Cardiac muscle cell (in vitro differentiated cells and primary cell): ENCODE measurements at places on chromosomes 13 and 19. TPM values are rescaled to one million over a fixed set of nuclear protein-coding genes. Genes with fewer than 3 reads are reported as not detected.

GRCh38 chr13:34409496-34410182 is 532.4 kb upstream of the NBEA start:
- no peak for DNase-seq

DNA sequence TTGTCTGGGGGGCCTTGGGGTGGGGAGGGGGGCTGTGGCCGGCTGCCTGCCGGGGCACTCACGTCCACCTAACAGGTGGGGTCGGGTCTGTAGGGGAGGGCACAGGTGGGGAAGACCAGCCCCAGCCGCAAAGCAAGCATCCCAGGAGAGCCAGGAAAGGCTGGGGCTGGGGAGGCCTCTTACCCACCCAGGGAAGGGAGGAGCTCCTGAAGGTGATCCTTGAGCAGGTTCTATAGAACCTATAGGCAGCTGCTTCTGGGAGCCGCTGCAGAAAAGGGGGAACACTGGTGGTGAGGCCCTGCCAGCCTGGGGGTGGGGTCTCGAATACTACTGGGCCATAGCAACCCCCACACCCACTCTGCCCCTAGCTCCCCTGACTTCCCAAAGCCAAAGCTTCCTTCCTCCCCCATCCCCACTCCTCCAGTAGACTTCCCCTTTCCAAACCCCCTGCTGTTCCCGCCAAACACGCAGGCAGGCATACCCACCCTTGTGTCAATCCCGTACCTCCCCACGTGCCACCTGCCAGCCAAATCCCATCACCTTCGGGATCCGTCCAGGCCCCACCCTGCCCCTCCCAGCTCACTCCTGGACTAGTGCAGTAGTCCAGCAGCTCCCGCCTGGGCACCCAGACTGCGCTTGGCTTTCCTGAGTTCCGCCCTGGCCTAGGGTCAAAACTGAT is 5.6 kb downstream of the KLF16 start:
- no peak for DNase-seq

DNA sequence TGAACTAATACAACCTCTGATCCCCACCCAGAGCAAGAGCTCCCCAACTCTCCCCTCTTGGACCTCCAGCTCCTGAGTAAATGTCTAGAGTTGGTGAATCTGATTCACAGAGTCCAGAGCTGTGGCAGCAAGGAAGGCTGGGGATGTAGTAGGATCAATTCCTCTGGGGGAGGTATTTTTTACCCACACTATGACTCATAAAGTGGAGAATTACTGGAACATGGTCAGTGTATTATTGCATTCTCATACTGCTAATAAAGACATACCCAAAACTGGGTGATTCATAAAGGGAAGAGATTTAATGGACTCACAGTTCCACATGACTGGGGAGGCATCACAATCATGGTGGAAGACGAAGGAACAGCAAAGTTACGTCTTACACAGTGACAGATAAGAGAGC is 496.7 kb downstream of the EFNB2 start:
- DNase-seq: peak; percentile 70

GRCh38 chr13:94280349-94280748 is 199.1 kb downstream of the DCT start:
- no peak for DNase-seq

- no peak for DNase-seq
These were observed 165.6 kb upstream of the NBEA start for GRCh38 chr13:34776390-34776981.

IGFL2 gene
- total RNA-seq: not detected in 2 replicates

ZNF433 gene
- total RNA-seq: 9.5 and 12.0 TPM in 2 replicates

GRCh38 chr19:43446746-43447489 is 18.5 kb downstream of the LYPD3 start:
- DNase-seq: peak; percentile 81

OR7D2 gene
- 0.04 and 0.15 TPM in 2 replicates for total RNA-seq

- no peak for DNase-seq
These were observed 85.2 kb upstream of the RNF113B start for GRCh38 chr13:98262292-98262691.

- no peak for DNase-seq
These were observed 28.1 kb upstream of the ZNF527 start for GRCh38 chr19:37342753-37343152.

DNA sequence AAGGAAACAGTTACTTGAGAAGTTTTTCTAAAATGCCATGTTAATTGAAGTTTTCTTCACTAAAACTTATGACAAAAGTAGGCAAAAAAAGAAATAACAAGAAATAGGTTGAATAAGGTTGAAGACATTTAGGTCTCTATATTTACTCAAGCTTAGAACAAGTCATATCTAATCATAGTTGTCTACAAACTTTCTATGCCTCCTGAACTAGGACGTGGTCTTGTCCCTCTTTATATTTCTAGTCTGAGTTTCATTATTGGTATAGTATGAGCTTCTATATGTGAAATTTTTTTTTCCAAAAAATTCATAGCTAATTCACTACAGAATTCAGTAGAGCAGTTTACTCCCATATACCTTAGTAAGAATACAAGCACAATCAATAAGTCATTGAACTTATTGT is 836.4 kb downstream of the SLITRK6 start:
- DNase-seq: no peak
